GM04504 (cell line): ENCODE measurements at places on chromosomes 1 and 21.

- DNase-seq: no peak
Observed at GRCh38 chr1:86718786-86719185, 14.4 kb downstream of the SH3GLB1 start.

- no peak for DNase-seq
Observed at GRCh38 chr1:4319496-4319895, 334.9 kb upstream of the AJAP1 start.

DNA sequence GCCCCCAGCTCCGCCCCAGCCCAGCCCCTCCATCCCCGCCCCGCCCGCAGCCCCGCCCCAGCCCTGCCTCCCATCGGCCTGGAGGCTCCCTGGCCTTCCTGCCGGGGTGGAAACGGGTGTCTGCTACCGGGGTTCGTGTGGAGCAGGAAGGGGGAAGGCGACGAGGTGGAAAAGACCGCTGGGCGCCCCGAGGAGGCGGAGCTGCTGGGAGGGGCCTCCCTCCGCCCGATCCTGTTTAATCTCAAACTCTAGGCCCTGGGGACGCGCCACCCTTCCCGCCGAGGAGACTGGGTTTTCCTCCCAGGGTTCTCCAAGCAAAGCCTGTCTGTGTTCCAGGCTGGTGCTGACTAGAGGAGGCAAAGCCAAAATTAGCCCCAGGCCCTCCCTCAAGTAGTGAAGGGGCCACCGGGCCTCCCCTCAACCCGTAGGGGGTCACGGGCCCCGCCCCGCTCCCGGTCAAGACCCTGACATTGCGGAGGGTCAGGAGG lies 16.2 kb upstream of the TTLL10 start:
- peak; percentile 80 for DNase-seq

GRCh38 chr1:34927316-34927715 lies 2.1 kb downstream of the DLGAP3 start:
- no peak for DNase-seq

DNA sequence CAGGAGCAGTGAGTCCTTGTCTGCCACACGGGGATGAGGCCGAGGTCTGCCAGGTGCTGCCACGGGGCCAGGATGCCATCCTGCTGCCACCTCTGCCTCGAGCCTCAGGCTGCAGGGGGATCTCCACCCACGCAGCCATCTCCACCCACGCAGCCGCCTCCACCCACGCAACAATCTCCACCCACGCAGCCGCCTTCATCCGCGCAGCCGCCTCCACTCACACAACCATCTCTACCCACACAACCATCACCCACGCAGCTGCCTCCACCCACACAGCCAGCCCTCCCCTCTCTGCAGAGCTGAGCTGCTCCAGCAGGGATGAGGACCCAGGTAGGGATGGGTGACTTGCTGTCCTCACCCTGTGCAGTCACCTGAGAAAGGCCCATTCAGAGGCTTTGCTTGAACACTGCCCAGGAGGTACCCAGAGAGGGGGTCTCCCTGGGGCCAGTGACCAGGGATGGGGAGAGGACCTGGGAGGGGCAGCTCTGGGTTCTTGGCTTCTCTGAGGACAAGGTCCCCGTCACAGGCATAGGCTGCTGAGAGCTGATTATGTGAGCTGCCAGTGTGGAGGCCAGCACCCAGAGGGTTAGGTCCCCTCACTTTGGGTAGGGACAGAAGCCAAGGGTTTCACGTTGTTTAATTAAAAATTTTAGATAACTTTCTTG lies 46.6 kb upstream of the TTC34 start:
- DNase-seq: no peak

- DNase-seq: no peak
Observed at GRCh38 chr21:44513389-44514217, 26.4 kb downstream of the KRTAP10-1 start.
